ENCODE measurements at places on chromosomes 5 and 9.

GRCh38 chr5:138752951-138753793 is at the start of gene CTNNA1:
CTNNA1 (plus strand) TSS chr5:138753425; CDS start chr5:138781925, 28,500 bp downstream.
- peak; percentile 19 for DNase-seq

DNA sequence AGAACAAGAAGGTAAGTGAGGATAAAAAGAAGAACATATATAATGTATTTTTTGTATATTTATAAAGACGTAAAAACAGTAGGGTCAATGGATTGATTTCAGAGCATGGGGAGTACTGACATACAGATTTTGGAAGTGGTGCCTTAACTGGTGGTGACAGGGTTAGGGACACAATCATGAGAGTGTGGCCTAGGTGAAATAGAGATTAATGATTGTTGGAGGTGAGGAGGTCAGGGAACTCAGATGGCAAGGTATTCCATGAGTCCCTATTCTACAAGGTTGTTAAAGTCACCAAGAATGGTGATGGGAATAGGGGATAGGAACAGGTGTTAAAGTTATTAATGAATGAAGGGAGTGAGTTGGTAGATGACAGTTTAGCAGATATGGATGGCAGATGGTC is 210.8 kb downstream of the SEMA6A start:
- no peak for DNase-seq

- no peak for DNase-seq
These were observed 3.4 kb downstream of the FCHSD1 start for GRCh38 chr5:141647851-141648250.

DNA sequence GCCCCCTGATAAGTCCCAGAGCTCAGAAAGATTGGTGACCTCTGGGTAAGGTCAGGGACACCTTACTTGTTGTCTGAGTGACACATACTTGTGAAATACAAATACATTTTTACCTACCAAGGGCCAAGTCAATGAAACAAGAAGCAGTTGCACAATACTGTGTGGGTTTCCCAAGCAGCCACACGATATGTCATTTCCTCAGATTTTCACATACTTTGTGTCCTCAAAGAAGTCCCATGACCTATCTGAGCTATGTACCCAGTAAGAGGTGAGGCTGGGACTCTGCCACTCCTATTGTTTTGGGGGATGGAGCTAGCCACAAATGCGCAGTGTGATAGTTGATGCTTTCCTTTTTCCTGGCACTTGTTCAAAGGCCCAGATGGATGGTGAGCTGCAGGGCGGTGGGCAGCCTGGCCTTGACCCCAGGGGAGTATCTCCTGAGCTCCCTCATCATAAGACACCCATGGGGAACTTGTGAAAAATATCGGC is 4.8 kb upstream of the SLC25A51 start:
- DNase-seq: no peak

DNA sequence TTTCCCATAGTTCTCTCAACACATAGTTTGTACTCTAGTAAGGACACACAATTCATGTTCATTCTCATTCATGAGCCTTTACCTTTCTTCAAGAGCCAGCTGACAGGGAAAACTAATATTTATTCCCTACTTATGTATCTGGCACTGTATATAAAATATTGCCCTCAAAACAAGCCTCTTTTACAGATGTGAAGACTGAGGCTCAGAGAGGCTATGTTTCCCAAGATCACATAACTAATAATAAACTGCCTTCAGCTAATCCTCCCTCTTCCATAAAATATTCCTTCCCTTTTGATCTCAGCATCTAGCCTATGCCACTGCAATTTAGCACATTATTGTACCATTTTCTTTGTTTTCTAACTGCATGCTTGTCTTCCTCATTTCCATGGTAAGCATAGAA is 18.2 kb downstream of the ALDOB start:
- DNase-seq: no peak

DNA sequence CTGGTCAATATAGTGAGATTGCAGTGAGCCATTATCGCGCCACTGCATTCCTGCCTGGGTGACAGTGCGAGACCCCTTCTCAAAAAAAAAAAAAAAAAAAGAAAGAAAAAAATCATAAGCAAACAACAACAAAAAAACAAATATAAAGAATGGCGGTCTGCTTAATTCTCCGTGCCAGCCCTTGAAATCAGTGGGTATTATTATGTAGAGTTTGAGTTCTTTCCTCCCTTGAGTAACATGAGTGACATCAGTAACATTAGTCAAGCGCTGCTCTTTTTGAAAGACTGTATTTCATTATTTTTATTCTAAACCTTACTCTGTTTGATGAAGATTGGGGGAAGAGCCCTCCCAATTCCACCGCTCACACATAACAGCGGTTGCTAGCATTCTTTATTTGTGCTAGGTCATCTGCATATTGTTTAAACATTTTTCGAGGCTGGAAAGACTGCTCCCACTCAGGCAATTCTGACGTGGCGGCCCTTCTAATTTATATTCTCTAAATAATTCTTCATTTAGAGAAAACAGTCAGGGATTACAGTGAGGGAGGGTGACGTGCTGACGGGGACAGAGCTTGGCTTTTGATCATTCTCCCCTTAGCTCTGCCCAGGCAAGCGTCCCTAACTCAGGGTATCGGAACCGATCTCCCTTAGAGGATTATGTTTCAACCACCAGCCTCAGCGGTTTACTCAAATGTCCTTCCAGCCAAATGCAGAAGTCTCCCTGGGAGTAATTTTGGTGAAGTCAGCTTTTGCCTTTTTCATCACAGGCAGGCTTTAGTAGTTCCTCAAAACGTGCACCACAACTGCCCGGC is 860 bp upstream of the MARCHF6 start:
- no peak for DNase-seq

DNA sequence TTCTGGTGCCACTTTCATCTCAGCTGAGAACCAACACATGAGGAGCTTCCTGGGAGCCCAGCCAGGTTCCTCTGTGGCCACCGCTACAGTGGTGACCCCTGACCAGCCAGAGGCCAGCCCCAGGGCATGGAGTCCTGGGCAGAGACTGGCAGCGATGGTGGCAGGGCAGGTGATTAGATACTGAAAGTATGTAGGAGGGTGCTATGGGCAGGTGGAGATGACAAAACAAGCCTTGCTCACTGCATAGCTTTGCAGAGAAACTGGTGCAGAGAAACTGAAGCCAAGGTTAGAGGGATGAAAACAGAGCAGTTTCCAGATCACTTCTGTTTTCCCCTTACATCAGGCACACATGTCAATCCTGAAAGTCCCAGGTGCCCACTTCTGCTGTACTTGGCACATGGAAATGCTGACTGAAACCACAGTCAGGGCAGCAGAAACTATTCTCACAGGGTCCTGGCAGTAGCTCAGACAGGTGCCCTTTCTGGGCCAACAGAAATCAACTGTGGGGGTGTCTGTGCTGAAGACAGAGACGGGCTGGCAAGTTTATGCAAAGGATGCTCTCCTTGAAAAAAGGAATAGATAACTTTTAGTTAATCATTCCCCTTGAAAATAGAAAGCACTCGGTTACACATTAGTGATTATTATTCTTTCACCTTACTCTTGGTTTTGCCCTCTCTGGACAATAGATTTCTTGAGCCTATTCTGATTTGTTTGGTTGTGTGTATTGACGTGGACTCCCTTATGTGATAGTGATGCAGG is 90.3 kb downstream of the ANKRD55 start:
- DNase-seq: no peak

DNA sequence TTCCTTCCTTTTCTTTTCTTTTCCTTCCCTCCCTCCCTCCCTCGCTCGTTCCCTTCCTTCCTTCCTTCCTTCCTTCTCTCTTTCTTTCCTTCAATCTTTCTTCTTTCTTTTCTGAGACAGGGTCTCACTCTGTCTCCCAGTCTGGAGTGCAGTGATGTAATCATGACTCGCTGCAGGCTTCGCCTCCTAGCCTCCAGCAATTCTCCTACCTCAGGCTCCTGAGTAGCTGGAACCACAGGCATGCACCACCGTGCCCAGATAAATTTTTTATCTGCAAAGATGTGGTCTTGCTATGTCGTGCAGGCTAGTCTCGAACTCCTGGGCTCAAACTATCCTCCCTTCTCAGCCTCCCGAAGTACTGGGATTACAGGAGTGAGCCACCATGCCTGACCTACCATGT is 81.4 kb downstream of the SPATA31C2 start:
- DNase-seq: no peak

DNA sequence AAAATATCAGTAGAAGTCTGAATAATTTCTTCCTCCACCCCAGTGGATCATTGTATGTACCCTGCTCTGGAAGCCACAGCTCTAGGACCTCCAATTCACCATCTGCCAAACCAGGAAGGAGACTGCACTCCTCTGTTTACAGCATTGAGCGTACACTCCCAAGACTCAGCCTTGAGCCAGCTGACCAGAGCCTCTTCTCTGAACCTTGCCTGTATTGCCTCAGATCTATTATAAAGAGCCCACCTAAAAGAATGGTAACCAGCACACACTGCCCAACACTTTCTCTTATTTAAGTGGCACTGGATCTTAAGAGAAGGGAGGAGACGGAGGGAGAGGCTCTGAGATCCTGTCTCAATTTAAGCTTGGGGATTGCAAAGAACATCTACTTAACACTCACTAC is 217.8 kb upstream of the RASEF start:
- no peak for DNase-seq

DNA sequence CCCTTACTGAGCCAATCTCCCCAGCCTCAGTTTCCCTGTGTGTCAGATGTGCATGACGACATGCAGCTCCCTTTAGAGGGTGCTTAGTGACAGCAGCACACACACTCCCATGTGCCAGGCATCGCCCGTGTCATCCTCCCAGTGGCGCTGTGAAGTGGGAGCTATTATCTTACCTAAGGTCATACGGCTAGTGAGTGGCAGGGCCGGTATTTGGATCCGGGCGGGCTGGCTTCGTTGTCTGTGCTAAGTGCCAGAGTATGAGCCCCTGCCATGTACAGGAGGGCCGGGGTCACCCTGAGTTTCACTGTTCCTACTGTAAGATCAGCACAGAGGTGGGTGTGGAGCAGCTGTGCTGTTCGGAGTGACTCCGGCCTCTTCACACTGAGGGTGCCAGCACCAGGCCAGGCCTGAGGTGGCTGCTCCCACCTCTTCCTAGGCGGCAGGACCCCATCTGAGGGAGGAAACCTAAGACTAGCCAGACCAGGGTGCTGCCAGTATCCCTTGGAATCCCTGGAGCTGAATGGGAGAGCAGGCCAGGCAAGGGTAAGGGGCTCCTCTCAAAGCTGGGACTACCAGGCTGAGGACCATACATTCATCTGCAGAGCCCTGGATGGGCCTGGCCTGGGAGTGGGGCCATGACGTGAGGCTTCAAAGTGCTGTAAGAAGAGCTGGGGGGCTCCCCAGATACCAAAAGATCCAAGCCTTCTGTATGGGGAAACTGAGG is 22.5 kb downstream of the AQP7 start:
- DNase-seq: no peak

DNA sequence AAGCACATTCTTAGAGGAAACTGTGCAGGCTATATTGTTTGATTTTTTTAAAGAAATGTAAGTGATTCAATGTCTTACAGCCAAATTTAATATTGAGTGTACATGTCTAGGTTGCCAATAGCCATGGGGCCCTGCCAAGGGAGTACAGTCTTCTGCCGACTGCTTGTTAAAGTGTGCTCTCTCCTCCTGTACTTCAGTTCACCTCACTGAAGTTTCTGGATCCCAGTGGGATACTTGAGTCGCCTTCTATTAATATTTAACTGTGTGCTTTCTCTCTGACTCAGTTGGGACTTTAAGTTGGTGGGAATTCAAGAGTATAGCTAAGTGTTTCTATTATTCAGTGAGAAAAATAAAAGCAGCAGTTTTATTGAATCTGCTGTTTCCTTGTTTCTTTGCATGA is 44.5 kb upstream of the C5orf47 start:
- no peak for DNase-seq

- no peak for DNase-seq
These were observed 20.6 kb upstream of the CYLC2 start for GRCh38 chr9:102974530-102974929.

Data from NCI-H446 treated with DMSO at 0.1 percent for 48 hours (cell line).